Right cardiac atrium (tissue), 5 donors: ENCODE measurements at places on chromosomes 2 and 18. TPM values are rescaled to one million over a fixed set of nuclear protein-coding genes. Genes with fewer than 3 reads are reported as not detected.

DNA sequence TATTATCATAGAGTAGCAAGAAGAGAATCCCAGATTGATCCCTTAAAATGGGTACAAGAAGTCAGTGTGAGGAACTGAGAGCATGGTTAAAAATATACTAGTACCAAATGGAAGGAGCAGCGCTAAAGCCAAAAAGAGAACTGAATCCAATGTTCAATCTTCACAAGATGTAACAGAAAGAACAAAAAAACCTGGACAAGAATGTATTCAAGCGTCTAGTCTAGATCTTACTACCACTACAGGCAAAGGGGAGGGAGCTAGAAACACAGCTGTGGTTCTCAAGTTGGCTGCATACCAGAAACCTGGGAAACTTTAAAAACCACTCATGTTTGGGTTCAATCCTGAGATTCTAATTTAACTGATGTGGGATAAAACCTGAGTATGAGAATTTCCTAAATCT lies 57.5 kb downstream of the PIAS2 start:
- DNase-seq = no peak

- peak; percentile 13 for DNase-seq
Measured at GRCh38 chr18:34158881-34159690, 65.6 kb downstream of the NOL4 start.

DNA sequence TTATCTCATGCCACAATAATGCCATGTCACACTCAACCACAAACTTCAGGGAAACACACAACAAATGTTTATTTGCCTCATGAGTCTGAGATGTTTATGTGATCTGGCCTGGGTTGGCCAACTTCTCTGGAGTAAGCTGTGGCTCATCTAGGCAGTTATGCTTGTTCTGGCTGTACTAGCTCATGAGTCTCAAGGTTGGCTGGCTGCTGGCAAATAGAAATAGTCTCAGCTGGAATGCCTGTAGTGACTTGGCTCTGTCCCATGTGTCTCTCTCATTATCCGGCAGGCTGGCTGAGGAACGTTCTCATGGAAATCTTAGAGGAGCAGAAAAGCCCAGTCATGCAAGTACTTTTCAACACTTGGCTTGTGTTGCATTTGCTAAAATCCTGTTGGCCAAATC lies 234.9 kb upstream of the CDH2 start:
- DNase-seq = peak; percentile 57

ZNF521 gene
- 38.8 TPM for total RNA-seq

- no peak for DNase-seq
Measured at GRCh38 chr2:171287611-171288010, 126.9 kb upstream of the TLK1 start.

MOGAT1 gene
- total RNA-seq = 0.59 TPM

DNA sequence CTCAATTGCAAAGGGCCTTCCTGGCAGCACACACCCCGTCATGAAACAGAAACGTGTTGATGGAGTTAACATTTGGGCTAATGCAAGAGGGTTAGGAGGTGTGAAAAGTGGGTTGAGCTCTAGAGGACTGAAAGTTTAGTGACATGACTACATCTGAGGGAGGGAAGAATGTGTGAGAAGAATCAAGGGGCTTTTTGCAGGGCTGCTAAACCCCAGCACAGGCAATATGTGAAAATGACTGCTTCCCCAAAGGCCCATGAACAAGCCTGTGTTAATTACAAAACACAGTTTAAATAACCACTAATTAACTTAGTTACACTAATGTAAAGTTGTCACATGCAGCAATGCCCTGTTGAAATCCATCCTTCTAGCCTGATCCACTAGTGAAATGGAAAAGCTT lies 63.4 kb upstream of the PEX13 start:
- no peak for DNase-seq

- DNase-seq = peak; percentile 81
Measured at GRCh38 chr2:68643011-68643873, at the start of gene PROKR1. Gene PROKR1 (plus strand): TSS chr2:68643579. CDS start chr2:68645822, 2,243 bp downstream.

- DNase-seq = no peak
Measured at GRCh38 chr18:67216846-67217245, 299.7 kb downstream of the DSEL start.

BUB1 gene
- 0.88 TPM for total RNA-seq

- DNase-seq = peak; percentile 35
Measured at GRCh38 chr18:1930291-1931270, 640.7 kb downstream of the METTL4 start.

DNA sequence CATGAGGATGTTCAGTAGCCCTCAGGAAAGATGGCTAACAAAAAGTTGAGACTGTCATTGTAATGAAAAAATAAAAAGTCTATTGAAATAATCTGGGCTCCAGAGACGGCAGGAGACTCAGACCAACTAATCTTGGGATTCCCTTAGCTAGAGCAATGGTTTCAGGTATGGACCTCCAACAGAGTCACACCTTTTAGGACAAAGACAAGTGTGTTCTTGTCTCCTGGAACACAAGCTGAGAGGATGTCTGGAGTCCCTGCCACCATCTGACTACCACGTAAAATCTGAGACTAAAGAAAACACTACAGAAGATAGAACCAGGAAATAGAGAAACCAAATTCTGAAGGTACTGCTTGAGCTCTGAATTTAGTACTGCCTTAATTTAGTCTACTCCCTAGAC lies 103.3 kb upstream of the RBBP8 start:
- DNase-seq = no peak

DNA sequence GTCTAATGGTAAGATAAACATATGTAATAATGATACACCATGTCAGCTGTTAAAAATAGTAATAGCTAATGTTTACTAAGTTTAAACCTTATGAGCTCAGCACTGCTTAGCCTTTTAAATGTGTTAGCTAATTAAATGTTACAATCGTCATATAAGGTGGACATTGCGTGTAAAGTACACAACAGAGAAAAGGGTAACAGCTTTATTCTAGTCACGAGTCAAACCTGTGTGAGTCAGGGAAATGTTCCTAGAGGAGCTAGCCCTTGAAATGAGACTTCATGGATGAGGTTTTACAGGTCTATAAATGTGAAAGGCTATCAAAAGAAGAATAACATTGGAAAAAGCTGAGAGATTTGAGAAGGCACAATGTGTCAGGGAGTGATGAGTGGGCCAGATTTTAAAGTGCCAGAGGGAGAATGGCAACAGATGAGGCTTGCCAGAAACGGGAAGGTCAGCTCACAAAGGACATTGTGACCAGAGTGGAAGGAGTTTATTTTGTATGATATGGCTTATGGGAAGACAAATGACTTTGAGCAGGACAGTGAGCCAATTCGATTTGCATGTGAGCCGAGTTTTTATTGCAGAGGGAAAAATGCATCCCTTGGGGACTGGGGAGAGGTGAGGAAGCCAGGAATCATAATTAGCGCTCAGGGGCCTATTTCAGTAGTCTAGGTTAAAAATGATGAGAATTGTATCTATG lies 276.3 kb downstream of the CTNNA2 start:
- no peak for DNase-seq

QPCT gene
- 2.2 TPM for total RNA-seq

DNA sequence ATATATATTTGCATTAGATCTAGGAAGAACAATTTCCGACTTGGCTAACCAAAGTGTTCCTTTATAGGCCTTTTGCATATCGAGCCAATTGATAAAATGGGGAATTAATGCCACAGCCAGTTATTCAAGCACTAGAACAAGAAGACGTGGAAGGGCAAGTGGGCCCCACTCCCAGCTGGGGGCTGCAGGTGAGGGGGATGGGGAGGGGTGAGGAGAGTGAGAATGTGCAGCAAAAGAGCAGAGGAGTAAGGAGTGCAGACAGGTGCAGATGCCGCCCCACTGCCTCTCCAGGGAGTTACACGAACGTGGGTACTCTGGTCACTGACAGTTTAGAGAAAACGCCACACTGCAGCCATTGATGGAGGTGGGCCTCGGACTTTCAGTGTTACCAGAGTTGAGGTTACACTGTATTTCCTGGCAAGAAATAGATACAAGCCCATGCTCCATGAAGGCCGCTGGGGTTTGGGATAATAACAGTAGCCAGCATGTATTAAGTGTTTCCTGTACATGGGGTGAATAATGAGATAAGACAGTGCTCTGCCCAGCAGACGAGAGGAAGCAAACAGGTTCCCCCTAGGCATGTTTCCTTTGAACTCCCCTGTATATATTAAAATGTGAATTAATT lies 40.9 kb downstream of the GORASP2 start:
- DNase-seq = peak; percentile 16

LRRC30 gene
- not detected for total RNA-seq

PRSS56 gene
- total RNA-seq = not detected

DNA sequence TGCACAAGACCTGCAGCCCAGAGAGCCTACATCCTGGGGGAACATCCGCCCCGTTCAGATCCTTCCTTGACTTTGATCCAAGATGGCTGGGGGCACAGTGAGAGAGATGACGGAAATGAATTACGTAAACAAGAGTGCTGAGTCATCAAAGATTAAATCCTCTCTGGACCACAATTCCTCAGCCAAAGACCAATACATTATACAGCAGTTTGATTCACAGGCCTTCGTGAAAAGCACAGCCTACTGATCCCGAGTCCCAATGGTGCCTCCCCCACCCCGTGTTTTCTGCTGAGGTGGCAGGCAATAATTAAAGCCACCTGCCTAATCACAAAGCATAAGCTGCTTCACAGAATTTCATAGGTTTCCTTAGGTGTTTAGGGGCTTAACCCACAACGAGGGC lies 43.0 kb downstream of the MYO5B start:
- DNase-seq = no peak

DNA sequence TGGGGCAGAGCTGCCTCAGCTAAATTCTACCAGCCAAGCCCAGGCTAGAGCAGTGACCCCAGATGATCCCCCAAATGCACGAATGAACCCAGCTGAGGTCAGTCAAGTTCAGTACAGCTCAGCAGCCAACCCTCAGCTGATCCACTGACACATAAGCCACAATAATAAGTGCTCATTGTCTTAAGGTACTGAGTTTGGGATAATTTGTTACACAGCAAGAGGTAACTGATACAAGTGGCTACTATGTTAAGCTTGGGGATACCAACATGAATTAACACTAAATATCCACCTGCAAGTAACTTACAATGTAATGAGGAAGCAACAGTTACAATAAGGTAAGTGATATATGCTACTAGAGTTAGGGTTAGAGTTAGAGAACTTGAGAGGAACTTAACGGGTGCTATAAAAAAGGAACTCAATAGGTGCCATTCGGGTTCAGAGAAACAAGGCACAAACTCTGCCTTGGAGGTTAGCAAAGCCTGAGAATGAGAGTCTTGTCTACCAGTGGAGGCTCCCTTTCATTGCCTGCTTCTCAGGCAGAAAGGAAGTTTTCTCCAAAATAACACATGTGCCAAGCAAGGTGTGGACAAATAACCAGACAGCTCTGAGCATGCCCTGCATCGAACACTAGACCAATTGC lies 189.4 kb downstream of the ARL4C start:
- DNase-seq = no peak

C2orf78 gene
- not detected for total RNA-seq

GRCh38 chr2:15486770-15487169 lies 74.4 kb downstream of the NBAS start:
- DNase-seq = no peak

DNA sequence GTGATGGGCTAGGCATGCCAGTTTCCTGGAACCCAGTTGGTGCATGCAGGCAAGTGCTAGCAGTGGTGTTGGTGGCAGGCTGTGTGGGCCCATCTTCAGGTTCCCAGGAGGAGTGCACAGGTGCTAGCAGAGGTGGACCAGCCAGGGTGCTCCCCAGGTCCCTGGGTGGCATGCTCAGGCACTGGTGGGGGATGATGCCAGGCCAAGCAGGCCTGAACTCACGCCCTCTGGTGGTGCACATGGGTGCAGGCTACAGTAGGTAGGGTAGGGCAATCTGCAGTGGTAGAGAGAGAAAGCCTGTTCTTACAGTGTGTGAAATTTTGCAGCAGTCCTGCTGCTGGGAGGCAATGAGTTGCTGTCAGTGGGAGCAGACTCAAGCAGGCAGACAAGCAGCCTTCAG lies 1651.8 kb downstream of the DPP10 start:
- DNase-seq = no peak

REG3A gene
- total RNA-seq = 1.9 TPM

C2orf80 gene
- total RNA-seq = not detected
